Vagina (tissue), 2 donors: ENCODE measurements at places on chromosomes 1 and 21.

GRCh38 chr1:67723620-67724019, 38.6 kb downstream of the GADD45A start:
- no peak for DNase-seq

DNA sequence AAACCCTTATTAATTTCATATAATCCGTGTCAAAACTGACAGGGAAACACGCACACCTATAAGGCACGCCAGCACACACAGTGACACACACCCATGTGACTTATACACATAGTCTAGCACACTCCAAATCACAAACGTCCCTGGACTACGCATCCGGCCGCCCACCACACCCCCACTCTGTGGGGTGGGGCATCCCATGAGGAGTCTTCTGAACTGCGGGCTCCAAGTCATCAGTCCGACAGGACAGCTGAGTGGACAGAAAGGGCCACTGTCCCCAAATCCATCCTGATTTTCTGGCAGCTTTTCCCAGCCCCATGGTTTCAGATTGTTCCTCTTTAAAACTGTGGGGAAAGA, 829 bp downstream of the PEA15 start:
- no peak for DNase-seq

GRCh38 chr21:43626390-43626789, 32.9 kb downstream of the HSF2BP start:
- DNase-seq, result no peak

DNA sequence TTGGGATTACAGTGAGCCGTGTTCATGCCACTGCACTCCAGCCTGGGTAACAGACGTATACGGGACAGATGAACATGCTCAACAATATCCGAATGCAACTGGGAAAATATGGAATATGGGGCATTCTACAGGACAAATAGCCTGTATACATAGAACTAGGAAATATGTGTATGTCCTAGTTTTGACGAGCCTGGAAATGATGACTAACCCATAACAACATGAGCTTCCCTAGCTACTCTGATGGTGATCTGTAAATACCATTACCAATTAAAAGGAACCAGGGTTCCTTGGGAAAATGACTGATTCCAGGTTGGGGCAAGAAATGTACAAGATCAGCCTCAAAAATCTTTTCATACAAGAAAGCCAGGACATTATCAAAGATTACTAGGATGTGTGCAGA, 42.8 kb upstream of the ARTN start:
- DNase-seq, result no peak

DNA sequence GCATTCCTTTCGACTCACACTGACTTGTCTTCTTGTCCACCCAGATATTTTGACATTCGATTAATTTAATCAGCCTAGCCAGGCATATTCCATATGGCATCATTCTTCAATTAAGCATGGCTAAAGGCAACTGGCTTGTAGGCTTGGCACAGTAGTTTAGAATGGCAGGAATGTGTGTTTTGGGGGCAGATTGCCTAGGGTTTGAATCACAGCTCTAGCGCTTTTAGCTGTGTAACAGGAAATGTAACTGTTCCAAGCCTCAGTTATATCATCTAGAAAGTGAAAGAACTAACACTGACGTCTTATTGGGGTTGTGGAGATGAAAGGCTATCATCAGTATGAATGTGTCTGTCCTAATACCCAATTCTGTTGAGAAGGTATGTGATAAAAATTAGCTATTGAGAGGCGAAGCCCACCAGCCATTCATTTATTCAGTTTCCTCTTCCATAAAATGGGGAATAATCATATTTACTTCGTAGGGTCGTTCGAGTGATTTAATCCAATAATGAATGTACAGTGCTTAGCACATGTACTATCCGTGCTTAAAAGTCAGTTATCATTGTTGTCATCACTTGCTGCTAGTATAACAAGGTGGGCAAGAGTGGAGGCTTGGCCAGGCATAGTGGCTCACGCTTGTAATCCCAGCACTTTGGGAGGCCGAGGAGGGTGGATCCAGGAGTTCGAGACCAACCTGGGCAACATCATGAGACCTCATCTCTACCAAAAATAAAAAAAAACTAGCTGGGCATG, 41.6 kb upstream of the GRHL3 start:
- DNase-seq, result no peak

DNA sequence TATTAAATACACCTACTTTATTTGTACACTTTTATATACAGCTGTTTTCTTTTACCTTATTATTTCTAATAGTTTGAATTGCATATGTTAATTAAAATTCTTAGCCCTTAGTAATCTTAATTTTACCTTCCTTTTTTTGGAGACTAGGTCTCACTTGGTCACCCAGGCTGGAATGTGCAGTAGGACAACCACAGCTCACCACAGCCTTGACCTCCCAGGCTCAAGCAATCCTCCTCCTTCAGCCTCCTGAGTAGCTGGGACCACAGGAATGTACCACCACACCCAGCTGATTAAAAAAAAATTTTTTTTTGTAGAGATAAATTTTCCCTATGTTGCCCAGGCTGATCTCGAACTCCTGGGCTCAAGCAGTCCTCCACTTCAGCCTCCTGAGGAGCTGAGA, 15.0 kb upstream of the SDC3 start:
- DNase-seq, result no peak

- no peak for DNase-seq
Observed at GRCh38 chr1:53306168-53306567, 21.7 kb downstream of the LRP8 start.

DNA sequence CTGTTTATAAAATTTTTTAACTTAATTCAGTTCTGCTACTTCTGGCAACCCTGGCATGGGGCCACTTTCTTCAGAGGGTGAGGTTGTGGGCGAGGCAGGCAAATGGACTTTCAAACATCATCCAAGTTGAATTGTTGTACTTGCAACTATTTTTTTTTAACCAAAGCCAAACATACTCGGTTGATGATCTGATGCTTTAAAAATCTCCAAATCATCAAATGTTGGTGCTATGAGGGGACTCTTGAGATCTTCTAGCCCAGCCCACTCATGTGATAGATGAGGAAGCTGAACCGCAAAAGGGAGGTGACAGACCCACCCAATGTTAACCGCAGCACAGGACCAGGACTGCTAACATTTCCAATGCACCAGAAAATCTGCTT, 6.7 kb downstream of the SLC1A7 start:
- no peak for DNase-seq

DNA sequence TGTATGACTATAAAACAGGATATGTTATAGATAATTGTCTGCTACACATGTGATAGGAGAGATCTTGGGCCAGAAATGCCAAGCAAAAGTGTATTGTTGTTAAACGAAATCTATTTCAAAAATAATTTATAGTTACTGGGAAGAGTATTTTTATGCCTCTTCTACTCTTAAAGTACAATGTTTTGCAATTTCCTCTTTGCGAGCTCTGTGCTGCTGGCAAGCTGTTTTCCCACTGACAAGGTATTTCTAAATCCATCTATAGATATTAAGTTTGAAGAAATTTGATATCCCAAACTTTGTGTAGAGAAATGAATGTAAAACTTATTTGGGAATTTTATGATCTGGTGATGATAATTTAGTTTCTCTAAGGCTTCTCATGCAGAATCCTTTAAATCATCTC, 63.3 kb upstream of the PTGFR start:
- no peak for DNase-seq

- no peak for DNase-seq
Observed at GRCh38 chr1:201385299-201385891, 7.9 kb upstream of the TNNT2 start.

GRCh38 chr1:170776252-170776651, 112.3 kb downstream of the PRRX1 start:
- DNase-seq, result no peak

- DNase-seq, result no peak
Observed at GRCh38 chr1:26820784-26821269, 5.7 kb upstream of the ZDHHC18 start.

GRCh38 chr1:231395076-231395997, 26.8 kb downstream of the EGLN1 start:
- DNase-seq, result no peak

- DNase-seq, result no peak
Observed at GRCh38 chr1:8174807-8175206, 143.1 kb upstream of the SLC45A1 start.

DNA sequence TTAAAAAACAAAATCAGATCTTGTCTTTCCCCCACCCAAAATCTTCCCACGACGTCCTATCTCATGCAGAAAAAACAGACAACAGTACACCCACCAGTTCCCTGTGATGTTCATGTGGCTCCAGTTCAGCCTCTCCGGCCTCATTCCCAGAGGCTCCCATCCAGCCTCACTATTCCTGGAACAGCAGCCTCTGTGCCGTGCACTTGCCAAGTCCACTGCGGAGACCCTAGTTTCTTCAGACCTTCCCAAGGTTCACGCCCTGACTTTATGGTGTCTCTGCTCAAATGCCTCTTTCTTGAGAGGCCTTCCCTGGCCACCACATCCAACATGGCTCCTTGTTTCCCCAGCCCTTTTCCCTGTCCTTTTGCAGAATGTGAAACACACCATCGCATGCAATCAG, 106.3 kb upstream of the BACE2 start:
- peak; percentile 47 for DNase-seq

- no peak for DNase-seq
Observed at GRCh38 chr1:184016169-184016568, 21.4 kb downstream of the COLGALT2 start.

DNA sequence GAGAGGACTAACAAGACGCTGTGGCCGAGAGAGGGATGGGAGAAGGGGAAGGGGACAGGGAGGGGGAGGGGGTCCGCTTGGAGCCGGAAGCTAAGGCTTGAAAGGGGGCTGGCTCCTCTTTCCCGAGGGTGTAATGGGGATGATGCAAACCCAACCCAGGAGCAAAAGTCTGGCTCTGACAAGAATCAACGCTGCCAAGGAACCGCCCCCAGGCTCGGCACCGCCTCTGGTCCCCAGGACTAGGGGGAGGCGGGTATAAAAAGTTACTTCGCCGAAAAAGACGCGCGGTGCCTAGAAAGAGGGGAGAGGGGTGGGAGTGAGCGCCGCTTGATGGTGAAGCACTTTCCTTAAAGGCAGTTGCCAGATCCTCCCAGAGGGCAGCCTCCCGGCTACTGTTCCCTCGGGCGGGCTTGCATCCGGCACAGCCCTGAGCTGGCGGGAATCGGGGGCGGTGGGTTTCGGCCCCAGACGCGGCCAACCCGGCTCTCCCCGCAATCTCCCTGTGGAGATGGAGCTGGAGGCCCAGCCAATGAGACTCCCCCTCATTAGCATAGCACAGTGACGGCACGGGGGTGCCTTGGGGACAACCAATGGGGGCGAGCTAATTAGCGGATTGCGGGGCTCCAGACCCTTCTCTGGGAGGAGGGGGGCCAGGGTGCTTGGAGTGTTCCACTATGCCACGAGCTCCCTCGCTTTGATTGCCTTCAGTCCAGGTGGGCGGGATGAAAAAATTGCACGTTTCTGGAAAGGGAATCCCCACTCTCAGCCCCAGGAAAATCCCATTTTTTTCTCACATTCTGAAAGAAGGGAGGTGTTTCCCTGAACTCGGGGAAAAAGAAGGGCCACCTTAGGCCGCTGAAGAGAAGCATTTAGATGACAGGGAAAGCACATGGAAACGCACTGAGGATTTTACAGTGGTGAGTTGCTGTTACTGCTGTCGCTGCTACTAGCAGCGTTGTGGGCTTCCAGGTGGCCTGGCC, at the start of gene KCNT2:
TSS of gene KCNT2 (minus strand) at position 51 of the 980 bp plus-strand sequence. CDS start 131 bp downstream, outside the sequence.
- DNase-seq, result no peak

- no peak for DNase-seq
Observed at GRCh38 chr1:167095368-167095767, 1.5 kb downstream of the STYXL2 start.

GRCh38 chr1:66351478-66351877, 182.5 kb upstream of the SGIP1 start:
- DNase-seq, result no peak

DNA sequence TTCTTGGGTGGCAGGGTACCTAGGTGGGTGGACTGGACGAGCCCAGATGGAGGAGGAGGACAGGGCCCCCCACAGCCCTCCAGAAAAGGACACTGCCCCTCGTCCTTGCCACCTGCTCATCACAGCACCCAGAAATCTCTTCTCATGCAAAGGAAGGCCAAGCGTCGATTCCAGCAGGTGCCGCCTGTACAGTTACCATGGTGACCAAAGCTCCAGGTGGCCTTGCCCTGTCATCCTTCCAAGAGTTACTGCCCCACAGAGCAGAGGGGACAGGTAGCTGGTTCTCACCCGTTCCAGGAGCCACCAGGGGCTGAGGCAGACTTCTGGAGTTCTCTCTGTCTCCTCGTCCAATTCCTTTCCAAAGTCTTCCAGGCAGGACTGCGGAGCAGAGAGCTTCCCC, 119.9 kb upstream of the VAMP3 start:
- DNase-seq, result no peak

- no peak for DNase-seq
Observed at GRCh38 chr21:17538576-17538975, 25.7 kb downstream of the CXADR start.

DNA sequence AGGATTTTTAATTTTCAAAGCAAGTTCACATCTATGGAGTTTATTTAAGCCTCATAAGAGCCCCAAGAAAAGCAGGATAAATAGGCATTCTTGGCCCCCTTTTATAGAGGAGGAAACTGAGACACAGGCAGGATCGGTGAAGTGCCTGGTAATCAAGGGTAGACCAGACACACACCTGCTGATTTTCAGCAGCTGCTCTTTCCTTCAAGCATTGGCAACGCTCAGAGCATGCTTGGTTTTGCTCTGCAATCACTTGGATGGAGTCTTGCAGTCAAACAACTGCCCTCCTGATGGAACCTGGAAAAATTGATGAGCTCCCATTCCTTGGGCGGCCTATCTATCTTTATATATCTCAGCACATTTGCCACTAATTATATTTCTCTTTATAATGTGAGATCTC, 478.9 kb upstream of the CAMK1G start:
- DNase-seq, result no peak

DNA sequence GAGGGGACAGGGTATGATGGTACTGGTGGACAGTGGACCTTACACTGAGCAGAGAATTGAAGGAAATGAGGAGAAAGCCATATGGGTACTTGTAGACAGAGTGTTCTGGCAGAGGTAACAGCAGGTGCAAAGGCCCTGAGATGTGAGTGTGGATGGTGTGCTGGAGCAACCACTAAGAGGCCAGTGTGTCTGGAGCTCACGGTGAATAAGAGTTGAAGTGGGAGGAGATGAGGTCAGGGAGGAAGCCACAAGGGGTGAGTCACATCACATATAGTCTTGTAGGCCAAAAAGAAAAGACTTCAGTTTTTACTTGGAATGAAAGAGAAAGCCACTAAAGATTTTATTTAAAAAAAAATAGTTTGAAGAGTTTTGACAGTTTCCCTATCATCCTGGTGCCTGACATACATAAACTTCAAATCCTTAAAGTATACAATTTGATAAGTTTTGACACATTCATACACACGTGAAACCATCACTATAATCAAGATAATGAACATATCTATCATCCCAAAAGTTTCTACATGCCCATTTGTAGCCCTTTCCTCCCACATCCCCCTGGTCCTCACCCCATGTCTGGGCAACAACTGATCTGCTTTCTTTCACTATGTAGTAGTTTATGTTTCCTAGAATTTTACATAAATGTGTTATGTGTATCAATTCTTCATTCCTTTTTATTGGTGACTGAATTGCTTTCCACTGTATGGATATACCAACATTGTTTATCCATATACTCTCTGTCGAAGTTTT, 148.4 kb downstream of the GPATCH2 start:
- DNase-seq, result no peak

- no peak for DNase-seq
Observed at GRCh38 chr1:212600980-212601379, 7.6 kb upstream of the ATF3 start.

- no peak for DNase-seq
Observed at GRCh38 chr1:185406006-185406690, 89.1 kb upstream of the IVNS1ABP start.
